ENCODE measurements at places on chromosomes 1 and 21.

DNA sequence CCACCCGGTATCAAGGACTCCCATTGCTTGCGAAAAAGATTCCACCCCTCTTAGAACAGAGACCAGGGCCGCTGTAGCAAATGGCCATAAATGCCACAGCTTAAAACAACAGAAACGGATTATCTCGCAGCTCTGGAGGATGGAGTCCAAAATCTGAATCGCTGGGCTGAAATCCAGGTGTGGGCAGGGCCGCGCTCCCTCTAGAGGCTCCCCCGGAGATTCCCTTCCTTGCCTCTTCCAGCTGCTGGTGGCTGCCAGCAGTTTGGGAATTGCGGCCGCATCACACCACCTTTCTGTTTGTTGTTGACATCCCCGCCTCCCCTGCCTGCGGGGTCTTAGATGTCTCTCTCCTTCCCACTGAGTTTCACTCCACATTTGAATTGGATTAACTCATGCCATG, 15.6 kb downstream of the PDE9A start:
- no peak for DNase-seq

DNA sequence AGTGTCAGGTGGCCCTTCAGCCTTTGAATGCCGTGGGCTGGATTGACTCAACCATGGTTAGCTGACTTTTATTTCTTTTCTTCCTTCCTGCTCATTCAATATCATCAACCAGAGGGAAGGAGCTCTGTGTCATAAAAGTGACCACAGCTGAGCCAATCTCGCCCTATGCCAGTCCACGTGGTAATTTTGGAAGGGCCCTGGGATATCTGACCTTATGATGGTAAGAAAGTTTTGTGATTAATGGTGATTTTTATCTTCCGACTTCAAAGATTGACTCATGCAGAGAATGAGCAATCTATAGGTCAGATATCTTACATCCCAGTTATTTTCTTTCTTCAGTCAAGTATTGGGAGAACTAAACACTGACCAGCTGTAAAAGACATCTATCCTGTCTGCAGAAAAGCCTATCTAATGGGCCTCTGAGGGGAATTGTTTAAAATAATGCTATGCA, 170.3 kb downstream of the ZC3H11B start:
- no peak for DNase-seq

GRCh38 chr1:156816561-156817328, at the start of gene SH2D2A:
SH2D2A (minus strand) TSS chr1:156816848; CDS start chr1:156816708, 140 bp downstream.
- DNase-seq: no peak

GRCh38 chr1:238153253-238153652, 262.5 kb upstream of the ZP4 start:
- no peak for DNase-seq

DNA sequence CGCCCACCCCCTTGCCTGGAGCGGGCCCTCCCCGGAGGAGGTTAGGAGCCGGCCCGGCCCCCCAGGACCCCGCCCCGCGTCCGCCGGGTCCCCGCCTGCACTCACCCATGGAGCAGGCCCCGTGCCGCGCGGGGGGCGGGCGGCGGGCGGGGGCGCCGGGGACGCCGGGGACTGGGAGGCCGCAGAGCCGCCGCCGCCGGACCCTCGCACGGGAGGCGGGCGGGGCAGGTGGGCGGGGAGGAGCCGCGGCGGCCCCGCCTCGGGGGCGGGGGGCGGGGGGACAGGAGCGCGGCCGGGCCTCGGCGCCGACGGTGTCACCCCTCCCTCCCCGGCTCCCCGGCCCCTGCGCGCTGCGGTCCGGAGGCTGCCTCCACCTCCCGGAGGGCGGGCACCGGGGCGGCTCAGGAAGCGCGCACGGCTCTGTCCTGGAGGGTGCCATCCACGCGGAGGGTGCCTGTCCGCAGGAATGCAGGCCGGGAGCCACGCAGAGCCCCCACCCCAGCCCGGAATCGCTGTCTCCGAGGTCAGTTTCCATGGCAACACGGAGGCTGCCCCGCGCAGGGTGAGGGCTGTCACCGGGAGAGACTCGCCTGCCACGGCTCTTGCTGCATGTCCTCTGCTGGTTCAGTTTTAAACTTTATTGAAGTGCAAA, 5.9 kb upstream of the PLEKHG5 start:
- peak; percentile 51 for DNase-seq

DNA sequence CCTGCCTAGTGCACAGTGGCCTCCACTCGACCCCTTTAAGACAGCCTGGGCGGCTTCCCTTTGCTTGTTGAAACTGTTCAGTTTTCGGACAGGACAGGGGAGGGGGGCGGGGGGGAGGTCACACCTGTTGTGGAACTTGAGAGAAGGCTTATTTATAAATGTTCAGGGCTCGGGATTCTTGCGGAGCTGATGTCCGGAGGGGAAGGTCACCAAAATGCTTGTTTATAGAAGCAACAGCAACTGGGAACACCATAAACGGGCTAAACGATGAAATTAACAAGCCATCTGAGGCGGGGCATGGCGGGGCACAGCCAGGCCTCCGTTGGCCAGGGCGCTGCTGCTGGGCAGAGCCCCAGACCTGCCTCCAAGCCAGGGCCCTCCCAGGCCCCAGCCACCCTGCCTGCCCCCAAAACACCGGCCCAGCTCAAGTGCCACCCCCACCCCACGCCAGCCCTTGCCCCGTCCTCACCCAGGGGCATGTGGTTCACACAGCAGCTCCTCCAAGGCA, 59.8 kb upstream of the CASZ1 start:
- DNase-seq: no peak

- no peak for DNase-seq
These were observed 12.4 kb downstream of the SKI start for GRCh38 chr1:2240270-2241156.

DNA sequence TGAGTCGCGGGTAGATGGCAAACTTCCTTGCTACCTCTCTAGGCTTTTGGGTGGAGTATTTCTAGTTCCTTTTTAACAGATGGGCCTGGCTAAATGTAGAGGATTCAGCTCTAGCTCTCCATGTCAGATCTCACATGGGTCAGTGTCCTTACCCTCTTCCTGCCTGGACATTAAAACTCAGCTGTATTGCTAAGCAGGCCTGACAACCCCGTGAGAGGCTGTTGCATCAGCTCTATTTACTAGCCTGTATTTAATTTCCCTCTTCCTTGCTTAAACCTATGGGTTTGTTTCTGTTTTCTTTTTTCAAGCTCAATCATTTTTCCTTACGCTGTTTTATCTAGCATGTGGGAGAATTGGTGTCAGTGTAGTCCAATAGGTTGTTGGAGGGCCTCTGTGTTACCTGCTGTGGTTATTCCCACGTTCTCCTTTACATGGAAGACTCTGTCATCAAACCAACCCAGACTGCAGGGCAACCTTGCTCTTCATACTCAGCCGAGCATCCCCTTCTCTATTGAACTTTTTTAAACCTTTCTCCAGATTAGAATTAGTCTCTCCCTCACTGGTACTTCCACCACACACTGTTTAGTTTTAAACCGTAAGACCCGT, 79.5 kb upstream of the BACH1 start:
- DNase-seq: no peak

- DNase-seq: no peak
These were observed 169.9 kb downstream of the KCNT2 start for GRCh38 chr1:196438329-196438728.

- peak; percentile 82 for DNase-seq
These were observed 262.4 kb downstream of the ST6GALNAC3 start for GRCh38 chr1:76336931-76337371.

DNA sequence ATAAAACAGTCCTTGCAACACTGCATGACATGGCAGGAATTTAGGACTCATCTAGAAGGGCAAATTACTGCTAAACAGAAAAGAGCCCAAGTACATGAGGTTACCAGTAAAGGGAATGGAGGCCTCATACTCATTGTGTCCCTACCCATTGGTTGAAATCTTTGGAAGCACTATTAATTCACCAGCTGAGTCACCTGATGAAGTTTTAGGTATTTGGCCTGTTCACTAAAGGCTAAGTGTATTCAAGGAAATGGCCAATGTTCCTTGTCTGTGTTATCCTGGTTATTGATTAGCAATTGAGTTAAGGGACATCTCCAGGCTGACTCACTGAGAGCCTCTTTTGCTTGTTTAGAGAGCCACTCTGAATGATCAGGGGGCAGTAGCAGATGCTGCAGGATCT, 188.4 kb downstream of the ZZZ3 start:
- no peak for DNase-seq

Data from NCI-H1105 (cell line).